ENCODE measurements at places on chromosomes 6 and 20. TPM values are rescaled to one million over a fixed set of nuclear protein-coding genes. Genes with fewer than 3 reads are reported as not detected.

GRCh38 chr6:30824698-30825097 is 59.6 kb upstream of the DDR1 start:
- H3K27me3 ChIP-seq = no peaks in the 10 kb centered on the region
- H3K4me1 ChIP-seq = peaks cover 39% of the 10 kb centered on the region
- no peak overlapping the region for H3K27ac ChIP-seq

GRCh38 chr20:31858760-31859083 is 11.6 kb downstream of the DUSP15 start:
- H3K27me3 ChIP-seq = no peaks in the 10 kb centered on the region
- H3K4me3 ChIP-seq = no peak overlapping the region
- no peaks in the 10 kb centered on the region for H3K36me3 ChIP-seq

- no peak overlapping the region for H3K27ac ChIP-seq
- H3K4me3 ChIP-seq = no peak overlapping the region
- peaks cover 6% of the 10 kb centered on the region for H3K4me1 ChIP-seq
- no peaks in the 10 kb centered on the region for H3K27me3 ChIP-seq
- no peaks in the 10 kb centered on the region for H3K36me3 ChIP-seq
Observed at GRCh38 chr6:138245751-138246150, 27.5 kb upstream of the PBOV1 start.

GRCh38 chr6:54307439-54307910 is 766 bp upstream of the TINAG start:
- no peaks in the 10 kb centered on the region for H3K27me3 ChIP-seq
- H3K27ac ChIP-seq = no peak overlapping the region
- no peak overlapping the region for H3K4me3 ChIP-seq
- no peaks in the 10 kb centered on the region for H3K36me3 ChIP-seq
- H3K4me1 ChIP-seq = no peaks in the 10 kb centered on the region

GRCh38 chr20:52303281-52303950 is 111.8 kb upstream of the ZFP64 start:
- no peaks in the 10 kb centered on the region for H3K36me3 ChIP-seq
- H3K27me3 ChIP-seq = no peaks in the 10 kb centered on the region
- H3K4me1 ChIP-seq = no peaks in the 10 kb centered on the region
- DNase-seq = no peak

- H3K27me3 ChIP-seq = no peaks in the 10 kb centered on the region
- H3K4me3 ChIP-seq = no peak overlapping the region
- no peaks in the 10 kb centered on the region for H3K4me1 ChIP-seq
- no peak for DNase-seq
Observed at GRCh38 chr20:16066571-16066970, 506.7 kb downstream of the KIF16B start.

DNA sequence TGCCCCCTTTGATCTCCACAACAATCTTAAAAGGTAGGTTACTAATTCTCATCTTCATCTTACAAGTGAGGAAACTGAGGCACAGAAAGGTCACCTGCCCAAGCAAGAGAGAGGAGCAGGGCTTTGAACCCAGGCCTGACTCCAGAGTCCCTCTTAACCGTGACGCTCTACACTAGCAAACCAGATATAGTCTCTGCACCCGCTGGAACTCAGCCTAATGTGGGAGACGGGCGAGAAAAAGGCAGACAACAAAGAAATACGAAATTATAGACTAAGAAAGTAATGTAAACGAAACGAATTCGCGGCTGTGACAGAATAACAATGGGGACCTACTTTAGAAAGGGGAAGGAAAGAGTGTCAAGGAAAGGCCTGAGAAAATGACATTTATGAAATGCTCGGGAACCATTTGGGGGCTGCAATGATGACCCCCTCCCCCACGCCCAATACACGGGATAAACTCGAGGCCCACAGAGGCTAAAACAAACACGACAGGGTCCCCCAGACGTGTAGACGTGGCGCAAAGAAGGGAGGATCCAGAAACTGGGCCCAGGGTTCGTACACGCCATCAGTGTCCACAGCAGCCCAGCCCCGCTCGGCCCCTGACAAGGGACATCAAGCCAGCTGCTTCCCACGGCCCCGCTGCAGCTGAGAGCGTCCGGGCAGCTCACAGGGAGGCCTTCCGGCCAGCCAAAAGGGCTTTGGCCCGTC is 637 bp downstream of the TRPC4AP start:
- peaks cover 10% of the 10 kb centered on the region for H3K36me3 ChIP-seq
- H3K4me3 ChIP-seq = peak overlapping the region; percentile 95
- DNase-seq = no peak
- H3K4me1 ChIP-seq = peaks cover 41% of the 10 kb centered on the region
- H3K27ac ChIP-seq = peak overlapping the region; percentile 95

DNA sequence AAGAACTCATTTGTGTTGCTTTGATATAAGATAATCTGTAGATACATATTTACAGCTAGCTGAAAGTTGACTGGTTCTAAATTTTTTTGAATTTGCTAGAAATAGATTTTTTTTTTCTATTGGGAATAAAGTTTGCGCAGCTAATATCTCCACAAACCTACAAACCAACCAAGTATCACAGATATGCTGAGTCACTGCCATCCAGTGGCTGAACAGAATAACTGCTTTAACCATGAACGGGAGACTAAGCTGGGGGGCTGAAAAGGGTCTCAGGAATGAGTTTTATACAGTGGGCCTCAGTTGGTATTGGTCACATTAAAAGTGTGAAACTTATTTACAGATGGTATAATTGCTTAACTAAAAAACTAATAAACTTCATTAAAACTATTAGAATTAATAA is 326.7 kb upstream of the CNR1 start:
- no peaks in the 10 kb centered on the region for H3K36me3 ChIP-seq
- peaks cover 4% of the 10 kb centered on the region for H3K4me1 ChIP-seq
- H3K27ac ChIP-seq = no peak overlapping the region
- no peaks in the 10 kb centered on the region for H3K27me3 ChIP-seq

GRCh38 chr20:34369265-34369664 is 6.2 kb downstream of the ITCH start:
- no peaks in the 10 kb centered on the region for H3K27me3 ChIP-seq
- no peak overlapping the region for H3K27ac ChIP-seq
- no peak overlapping the region for H3K4me3 ChIP-seq
- H3K36me3 ChIP-seq = peaks cover 14% of the 10 kb centered on the region
- no peak for DNase-seq

GRCh38 chr6:159415540-159415939 is 246.3 kb downstream of the FNDC1 start:
- DNase-seq = no peak
- H3K27ac ChIP-seq = no peak overlapping the region
- no peak overlapping the region for H3K4me3 ChIP-seq
- H3K4me1 ChIP-seq = no peaks in the 10 kb centered on the region
- no peaks in the 10 kb centered on the region for H3K36me3 ChIP-seq
- H3K27me3 ChIP-seq = no peaks in the 10 kb centered on the region

DNA sequence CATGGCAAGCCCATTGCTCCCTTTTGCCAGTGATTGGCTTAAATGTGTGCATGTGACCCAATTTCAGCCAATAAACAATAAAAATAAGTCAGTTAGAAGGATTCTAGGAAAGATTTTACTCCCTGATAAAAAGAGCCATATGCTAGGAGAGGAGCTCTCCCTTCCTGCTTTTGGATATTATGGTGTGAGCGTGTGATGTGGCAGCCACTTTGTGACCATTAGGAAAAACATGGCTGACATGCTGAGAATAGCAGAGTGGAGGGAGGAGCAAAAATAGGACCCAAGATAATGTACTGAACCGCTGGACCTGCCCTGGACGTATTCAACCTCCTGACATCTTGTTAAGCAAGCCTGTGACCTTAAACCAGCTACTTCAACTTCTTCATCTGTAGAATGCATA is 160.6 kb upstream of the MLN start:
- H3K4me1 ChIP-seq = no peaks in the 10 kb centered on the region
- no peak for DNase-seq
- H3K27ac ChIP-seq = no peak overlapping the region
- no peaks in the 10 kb centered on the region for H3K27me3 ChIP-seq
- no peaks in the 10 kb centered on the region for H3K36me3 ChIP-seq
- H3K4me3 ChIP-seq = no peak overlapping the region

- H3K36me3 ChIP-seq = no peaks in the 10 kb centered on the region
- H3K4me1 ChIP-seq = peaks cover 8% of the 10 kb centered on the region
- DNase-seq = no peak
Observed at GRCh38 chr20:57586943-57587277, 26.0 kb downstream of the PCK1 start.

DNA sequence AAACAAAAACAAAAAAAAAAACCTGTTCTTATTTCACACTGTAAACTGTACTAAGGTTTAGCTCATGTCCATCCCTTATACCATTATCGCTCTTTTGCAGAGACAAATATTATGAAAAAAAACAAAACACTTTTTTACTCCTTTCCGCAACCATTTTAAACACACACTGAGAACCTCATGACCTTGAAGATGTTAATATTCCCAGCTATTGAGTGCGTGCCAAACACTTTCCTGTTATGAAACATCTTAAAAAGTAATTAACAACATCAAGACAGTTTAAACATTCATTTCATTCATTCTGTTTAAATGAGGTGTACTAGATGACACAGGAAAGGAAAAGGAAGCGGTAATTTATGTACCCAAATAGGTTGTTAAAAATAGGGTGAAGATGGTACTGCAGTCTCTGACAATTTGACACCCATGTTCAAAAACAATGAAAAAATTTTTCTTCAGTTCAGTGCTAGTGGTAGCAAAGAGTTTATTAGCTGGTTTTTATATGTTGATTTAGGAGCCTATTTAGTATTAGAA is 3.9 kb upstream of the ARHGAP18 start:
- peaks cover 9% of the 10 kb centered on the region for H3K4me1 ChIP-seq
- H3K27me3 ChIP-seq = no peaks in the 10 kb centered on the region
- no peak overlapping the region for H3K27ac ChIP-seq
- no peak overlapping the region for H3K4me3 ChIP-seq
- H3K36me3 ChIP-seq = no peaks in the 10 kb centered on the region
- DNase-seq = no peak

DNA sequence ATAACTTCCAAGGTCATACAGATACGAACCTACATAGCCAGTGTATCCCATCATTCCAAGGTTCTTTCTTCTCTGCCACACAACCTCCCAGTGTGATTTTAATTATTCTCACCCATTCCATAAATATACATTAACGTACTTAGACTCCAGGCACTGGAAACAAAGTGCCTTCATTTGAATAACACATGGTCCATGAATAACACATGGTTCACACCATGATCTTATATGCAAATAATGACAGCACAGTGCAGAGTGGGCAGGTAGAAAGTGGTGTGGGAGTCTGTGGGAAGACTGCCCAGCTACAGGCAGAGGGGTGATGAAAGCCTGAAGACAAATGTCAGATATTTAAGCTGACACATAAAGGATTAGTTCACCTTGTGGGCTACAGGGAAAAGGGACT is 425.2 kb downstream of the HACE1 start:
- no peaks in the 10 kb centered on the region for H3K27me3 ChIP-seq
- no peaks in the 10 kb centered on the region for H3K36me3 ChIP-seq
- no peak overlapping the region for H3K4me3 ChIP-seq
- no peaks in the 10 kb centered on the region for H3K4me1 ChIP-seq
- no peak overlapping the region for H3K27ac ChIP-seq
- DNase-seq = no peak

DNA sequence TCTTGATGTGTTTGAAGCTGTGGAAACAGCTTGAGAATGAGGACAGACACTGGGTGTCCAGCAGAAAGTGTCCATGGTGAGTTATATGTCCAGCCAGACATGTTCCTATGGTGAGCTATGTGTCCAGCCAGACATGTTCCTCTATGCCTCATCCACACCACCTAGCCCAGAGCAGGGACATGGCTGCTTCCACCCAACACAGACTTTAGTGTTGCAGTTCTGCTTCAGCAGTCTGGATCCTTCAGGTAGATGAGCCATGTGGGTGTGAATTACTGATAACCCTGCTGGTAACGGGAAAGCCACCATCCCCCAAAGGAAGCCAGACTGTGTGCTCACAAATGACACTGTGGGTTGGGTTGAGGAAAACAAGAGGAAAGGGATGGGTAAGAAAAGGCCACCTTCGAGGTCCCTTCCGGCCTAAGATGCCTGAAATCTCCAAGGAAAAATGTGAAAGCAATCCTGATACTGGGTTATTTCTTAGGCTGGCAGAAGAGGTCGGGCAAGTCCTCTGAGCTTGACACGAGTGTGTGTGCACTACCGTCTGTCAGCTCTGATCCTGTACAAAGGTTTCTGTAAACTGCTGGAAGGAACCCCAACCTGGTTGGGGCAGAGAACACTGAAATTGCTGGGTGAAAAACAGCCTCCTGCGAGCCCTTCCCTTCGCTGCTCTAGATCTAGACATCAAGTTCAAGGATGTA is 77.8 kb downstream of the NINL start:
- no peak overlapping the region for H3K27ac ChIP-seq
- no peak for DNase-seq
- H3K4me3 ChIP-seq = no peak overlapping the region

GRCh38 chr6:143127941-143128680 is 67.4 kb downstream of the AIG1 start:
- no peaks in the 10 kb centered on the region for H3K4me1 ChIP-seq
- no peaks in the 10 kb centered on the region for H3K36me3 ChIP-seq
- H3K27me3 ChIP-seq = no peaks in the 10 kb centered on the region
- H3K4me3 ChIP-seq = no peak overlapping the region
- no peak overlapping the region for H3K27ac ChIP-seq
- no peak for DNase-seq

- no peak overlapping the region for H3K27ac ChIP-seq
- H3K27me3 ChIP-seq = no peaks in the 10 kb centered on the region
- no peak overlapping the region for H3K4me3 ChIP-seq
- H3K36me3 ChIP-seq = no peaks in the 10 kb centered on the region
Observed at GRCh38 chr6:147117580-147117979, 86.6 kb upstream of the STXBP5 start.

GRCh38 chr20:43941476-43942200 is 27.0 kb downstream of the TOX2 start:
- no peaks in the 10 kb centered on the region for H3K36me3 ChIP-seq
- H3K27ac ChIP-seq = peak overlapping the region; percentile 63

Gene SLC32A1
- not detected for total RNA-seq

Gene C20orf144
- not detected for total RNA-seq

Gene PRRT1
- total RNA-seq = 0.97 TPM

Gene SLC22A1
- total RNA-seq = 4.2 TPM

Gene GZF1
- total RNA-seq = 27.3 TPM

Gene NOTCH4
- 42.0 TPM for total RNA-seq

Gene PLA2G7
- total RNA-seq = 3.4 TPM

Gene ZNF451
- total RNA-seq = 41.8 TPM

Gene ZNF341
- total RNA-seq = 10.0 TPM

Gene LST1
- total RNA-seq = 9.5 TPM
